ENCODE measurements at places on chromosomes 5 and 9.

DNA sequence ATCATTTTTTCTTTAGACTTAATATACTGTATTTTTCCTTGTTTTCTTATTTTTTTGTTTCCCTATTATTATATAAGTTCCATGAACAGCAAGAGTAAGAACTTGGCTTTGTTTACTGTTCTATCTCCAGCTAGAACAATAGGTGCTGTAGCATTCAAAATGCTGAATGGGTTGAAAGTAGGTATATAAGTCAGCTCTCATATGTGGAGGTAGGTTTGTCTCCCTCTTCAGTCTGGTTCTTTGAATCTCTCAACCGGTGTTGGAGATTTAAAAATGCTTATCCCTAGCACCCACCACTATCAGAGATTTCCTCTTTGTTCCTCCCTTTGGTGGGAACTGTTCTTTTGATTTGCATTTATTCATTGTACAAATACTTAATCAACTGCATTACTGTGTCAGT, 87.5 kb upstream of the FSD1L start:
- DNase-seq = no peak

DNA sequence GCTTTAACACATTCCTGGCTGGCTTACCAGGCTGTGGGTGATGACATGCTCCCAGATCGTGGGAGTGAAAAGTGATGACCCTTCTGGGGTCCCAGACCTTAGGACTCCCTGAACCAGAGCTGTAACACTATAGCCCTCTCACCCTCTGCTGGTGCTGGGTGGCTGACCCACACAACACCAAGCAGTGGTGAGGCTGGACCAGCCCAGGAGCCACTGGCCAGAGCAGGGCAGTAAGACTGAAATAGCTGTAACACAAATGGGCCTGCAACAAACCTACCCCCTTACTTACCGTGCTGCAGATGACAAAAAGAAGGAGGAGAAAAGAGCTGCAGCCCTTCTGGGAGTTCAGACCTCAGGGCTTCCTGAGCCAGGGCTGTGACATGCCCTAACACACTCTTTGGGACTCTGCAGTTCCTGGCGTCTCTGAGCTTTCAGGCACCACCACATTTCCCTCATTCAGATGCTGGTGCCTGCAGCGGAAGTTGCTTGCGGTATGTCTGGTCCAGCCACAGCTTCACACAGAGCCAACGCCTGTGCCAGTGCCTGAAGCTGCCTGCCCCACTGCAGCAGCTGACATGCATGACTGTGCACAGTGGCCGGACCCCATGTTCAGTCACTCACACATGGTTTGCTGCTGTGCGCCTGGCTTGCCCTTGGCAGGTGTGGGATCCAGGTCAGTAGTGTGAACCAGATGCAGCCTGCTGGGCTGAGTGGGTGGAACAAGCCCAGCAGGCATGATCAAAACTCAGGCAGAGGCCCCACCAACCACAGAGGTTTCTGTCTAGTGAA, 1247.4 kb downstream of the EFNA5 start:
- no peak for DNase-seq

- DNase-seq = no peak
Measured at GRCh38 chr5:80177236-80177635, 78.6 kb downstream of the SERINC5 start.

DNA sequence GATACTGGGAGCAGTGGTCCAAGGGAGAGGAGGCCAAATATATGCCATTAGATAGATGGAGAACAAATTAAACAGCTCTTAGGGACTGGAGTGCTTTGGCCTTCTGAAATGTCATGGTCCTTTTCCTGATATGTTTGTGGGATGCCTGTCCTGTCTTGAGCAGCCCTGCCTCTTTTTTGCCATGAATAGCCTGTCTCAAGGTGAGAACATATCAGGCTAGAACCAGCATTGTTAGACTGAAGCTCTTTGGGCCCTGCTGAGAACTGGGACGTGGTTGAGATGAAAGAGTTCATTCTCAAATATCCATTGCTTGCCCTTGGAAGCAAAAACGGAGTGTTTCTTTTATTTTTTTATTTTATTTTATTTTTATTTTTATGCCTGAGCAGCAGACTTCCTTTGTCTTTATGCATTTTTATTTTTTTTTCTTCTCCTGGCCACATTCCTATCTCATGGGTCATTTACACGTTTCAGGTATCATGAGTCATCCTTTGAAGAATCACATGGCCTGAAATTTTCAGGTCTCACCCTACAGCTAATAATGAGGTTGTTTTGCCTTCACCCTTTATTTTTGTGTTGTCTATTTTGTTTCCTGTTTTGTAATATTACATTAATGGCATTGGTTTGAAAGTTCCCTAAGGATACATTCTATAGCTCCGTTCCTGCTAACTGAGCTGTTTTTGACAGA, 371.4 kb downstream of the PSAT1 start:
- no peak for DNase-seq

DNA sequence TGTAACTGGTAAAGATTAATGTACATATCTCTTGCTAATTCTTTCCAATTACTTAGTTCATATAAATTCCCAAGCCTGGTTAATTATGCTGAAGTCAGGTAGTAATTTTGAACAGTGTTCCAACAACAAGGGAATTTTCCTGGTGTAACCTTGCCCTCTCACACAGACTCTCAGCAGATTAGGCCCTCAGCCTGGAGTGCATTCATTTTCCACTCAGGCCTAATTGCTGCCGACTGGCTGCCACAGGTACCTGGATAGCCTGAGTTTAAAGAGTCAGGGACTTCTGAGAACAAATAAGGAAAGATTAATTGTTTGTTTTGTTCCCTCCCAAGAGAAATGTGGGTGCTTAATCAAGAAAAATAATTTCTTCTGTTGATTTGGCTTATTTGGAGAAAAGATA, 71.4 kb downstream of the PPIC start:
- DNase-seq = no peak

- DNase-seq = no peak
Measured at GRCh38 chr5:132467287-132467984, 23.1 kb downstream of the IRF1 start.

GRCh38 chr9:21265421-21266189, 25.8 kb upstream of the IFNA14 start:
- DNase-seq = no peak

DNA sequence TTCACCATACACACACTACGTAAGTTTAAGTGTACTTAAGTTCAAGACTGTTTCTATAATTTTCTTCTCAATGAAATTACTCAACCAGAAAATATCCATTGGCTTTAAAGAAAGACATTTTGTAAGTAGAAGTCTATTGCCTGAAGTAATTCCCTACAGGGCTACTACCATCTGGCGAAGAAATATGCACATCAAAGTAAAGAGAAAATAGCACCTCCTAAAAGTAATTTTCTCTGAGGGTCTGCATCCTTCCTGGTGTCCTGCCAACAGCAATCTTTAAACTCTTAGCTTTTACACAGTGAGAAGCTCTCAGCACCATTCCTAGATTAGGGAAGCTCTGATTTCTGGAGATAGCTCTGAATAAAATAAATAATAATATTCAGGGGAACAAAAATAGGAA, 498.5 kb upstream of the TYRP1 start:
- DNase-seq = no peak

GRCh38 chr5:151611127-151611775, 20.1 kb upstream of the FAT2 start:
- no peak for DNase-seq

Measured in activated naive CD4-positive, alpha-beta T cell treated with Interleukin-2 at 50 U/mL for 16 hours (primary cell).